T-helper 1 cell (primary cell): ENCODE measurements at places on chromosomes 7 and 10.

- no peak for DNase-seq
Measured at GRCh38 chr10:13375791-13376190, 27.7 kb upstream of the SEPHS1 start.

DNA sequence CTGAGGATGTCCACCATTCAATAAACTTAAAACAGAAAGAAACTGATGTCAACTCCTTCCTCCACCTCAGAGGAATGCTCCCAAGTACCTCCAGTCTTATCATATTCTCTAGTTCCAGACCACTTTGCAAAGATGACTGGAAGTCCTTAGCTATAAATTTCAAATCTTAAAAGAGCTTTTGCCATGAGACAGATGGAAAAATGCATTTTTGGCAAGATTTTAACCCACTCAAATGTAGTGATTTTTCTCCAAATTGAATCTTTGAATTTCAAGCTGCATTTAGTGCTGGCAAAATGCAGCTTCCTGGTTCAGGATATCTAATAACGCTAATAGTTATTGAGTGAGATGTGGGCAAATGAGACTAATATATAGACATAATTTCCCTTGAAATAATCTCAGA lies 33.2 kb downstream of the DGKI start:
- no peak for DNase-seq

DNA sequence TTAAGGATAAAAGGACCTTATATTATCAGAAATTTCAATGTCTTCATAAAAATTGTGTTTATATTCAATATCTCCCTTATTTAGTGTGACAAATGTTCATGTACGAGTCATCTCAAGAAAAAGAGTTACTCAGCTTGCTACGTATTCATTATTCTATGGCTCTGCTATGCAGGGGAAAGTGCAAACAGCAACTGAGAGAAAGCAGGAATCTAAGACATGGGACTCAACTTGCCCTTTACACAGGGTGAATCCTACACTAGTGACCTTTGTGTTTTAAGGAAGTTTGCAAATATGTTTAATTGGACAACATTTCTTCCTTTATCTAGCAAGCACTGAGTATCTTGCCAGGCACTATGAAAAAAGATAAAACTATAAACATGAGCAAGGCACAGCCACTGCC lies 104.7 kb downstream of the NPSR1 start:
- no peak for DNase-seq

DNA sequence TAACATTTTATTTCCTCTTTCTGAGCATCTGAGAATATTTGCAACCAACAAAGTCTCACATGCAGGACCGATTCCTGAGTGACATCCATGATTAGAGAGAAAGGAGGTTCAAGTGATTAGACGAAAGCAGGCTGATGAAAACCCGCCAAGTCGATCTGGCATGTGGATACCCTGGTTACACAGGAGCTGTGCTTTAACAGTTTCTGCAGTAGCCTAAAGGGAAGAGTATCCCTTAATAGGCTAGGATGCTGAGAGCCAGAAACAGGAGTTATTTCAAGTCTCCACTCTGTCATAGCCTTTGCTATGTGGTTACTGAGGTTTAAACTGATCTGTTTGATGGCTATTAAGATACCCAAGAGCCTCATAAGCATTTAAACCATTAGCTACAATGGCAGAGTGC lies 82.5 kb downstream of the PRKCQ start:
- DNase-seq: no peak

GRCh38 chr7:103795787-103796186 lies 193.7 kb downstream of the RELN start:
- no peak for DNase-seq

DNA sequence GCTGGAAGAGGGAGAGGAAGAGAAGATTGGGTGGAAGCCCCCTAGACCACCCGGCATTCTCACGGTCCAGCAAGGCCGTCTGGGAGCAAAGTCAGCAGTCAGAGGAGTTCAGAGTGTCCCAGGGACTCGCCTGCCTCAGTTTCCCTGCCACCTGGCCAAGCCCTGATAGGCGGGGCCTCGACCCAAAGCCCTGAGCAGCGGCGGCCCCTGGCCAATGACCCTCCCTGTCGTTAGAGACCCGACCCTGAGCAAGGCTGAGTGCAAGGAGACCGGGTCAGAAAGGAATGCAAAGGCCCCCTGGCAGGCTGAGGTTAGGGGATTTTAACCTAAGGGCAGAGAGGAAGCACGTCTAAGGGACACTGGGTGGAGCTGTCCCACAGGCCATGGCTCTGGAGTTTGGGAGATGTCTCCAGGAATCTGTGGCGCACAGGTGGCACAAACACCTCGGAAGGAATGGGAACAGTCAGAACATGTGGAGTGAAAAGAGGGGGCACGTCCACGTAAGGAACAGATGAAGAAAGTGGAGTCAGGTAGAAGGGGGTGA lies 196.8 kb upstream of the PDE1C start:
- no peak for DNase-seq

DNA sequence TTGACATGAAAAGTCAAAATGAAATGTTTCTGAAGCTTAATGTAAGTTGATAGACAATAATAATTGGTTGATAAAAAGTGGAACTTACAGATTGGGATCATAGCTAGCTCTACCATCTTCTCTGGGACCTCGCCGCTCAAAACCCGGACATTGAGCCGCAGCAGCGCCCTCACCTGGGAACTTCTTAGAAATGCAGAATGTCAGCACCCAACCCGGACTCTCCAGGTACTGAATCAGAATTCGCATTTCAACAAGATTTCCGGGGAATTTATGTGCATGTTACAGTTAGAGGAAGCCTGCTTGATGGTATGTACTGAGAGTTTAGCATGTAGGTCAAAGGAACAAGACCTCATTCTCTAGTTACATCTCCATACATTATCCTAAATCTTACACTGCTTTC lies 36.7 kb upstream of the ABLIM1 start:
- DNase-seq: peak; percentile 24

- no peak for DNase-seq
Measured at GRCh38 chr7:48052748-48053147, 17.4 kb downstream of the C7orf57 start.

- no peak for DNase-seq
Measured at GRCh38 chr10:44278837-44279324, 106.0 kb downstream of the CXCL12 start.

GRCh38 chr10:285216-285615 lies 150.0 kb downstream of the ZMYND11 start:
- no peak for DNase-seq

- DNase-seq: no peak
Measured at GRCh38 chr7:135232720-135233119, 918 bp upstream of the STRA8 start.

DNA sequence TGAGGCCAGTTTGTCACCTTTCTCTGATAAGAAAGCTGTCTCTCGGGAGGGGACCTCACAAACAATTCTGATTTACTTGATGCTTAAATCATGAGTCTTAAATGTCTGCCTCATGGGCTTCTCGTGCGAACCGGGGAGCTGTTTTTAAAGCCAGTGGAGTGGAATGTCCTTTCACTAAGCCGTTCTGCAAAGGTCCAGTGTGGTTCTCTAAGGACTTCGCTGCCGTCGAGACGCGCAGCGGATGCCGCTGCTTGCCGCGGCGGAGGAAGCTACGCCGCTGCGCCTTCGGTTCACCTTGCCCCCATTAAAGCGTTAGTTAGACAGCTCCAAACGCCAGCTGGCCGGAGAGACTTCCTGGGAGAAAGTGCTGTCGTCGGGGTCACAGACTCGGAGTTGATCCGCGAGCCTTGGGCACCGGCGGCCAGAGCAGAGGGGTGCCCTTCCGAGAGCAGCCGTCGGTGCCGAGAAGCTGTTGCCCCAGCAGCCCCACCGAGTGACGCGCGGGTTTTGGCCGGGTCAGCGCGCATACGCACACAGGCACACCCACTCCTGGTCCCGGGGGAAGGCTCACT lies 1.3 kb upstream of the HMX3 start:
- DNase-seq: no peak

DNA sequence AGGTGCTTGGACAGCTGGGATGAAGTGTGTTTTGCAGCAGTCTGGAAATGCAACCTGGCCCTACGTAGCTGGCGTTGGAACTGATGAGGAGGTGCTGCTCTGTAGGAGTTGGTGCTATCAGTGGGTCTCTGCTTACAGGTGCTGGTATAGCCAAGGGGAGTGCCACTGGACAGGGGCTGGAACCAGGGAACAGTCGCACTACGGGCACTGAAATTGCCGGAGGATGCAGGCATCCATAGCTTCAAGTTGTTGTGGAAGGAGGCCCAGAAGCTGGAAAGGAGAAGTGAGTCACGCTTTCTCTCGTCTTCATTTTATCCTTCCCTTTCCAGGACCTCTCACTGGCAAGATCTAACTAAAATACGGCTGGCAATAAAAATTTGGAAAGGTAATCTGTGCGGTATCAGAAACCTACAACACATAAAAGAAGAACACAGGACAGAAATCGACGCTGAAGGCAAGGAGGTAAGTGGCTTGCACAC lies 25.8 kb downstream of the MACC1 start:
- no peak for DNase-seq

GRCh38 chr7:131338173-131338572 lies 10.5 kb downstream of the MKLN1 start:
- no peak for DNase-seq

DNA sequence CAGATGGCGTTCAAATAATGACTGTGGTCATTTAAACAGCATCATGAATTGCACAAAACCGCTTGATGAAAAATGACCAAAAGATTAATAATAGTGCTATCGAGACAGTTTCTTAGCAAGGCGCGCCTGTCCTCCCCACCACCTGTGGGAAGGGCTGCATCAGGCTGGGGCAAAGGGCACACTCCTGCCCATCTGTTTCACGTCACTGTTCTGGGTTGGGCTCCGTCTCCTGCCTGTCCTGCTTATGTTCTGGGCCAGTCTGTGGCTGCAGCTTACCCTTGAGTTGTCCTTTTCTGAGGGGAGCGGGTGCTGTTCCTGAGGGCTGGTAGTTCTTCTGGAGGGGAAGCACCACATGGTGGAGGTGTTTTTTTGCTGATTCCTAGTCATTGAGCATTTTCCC lies 13.3 kb downstream of the RBM17 start:
- DNase-seq: no peak

- DNase-seq: no peak
Measured at GRCh38 chr7:130444234-130444633, 3.4 kb upstream of the CEP41 start.

- DNase-seq: no peak
Measured at GRCh38 chr7:24466168-24466768, 107.0 kb upstream of the PALS2 start.

GRCh38 chr10:47098964-47099363 lies 187.7 kb downstream of the PTPN20 start:
- DNase-seq: no peak

- no peak for DNase-seq
Measured at GRCh38 chr7:95933618-95934017, 161.3 kb downstream of the DYNC1I1 start.

GRCh38 chr10:102850025-102850518 lies 4.0 kb upstream of the BORCS7 start:
- DNase-seq: no peak

GRCh38 chr7:20350996-20351692 lies 20.4 kb downstream of the ITGB8 start:
- no peak for DNase-seq

- no peak for DNase-seq
Measured at GRCh38 chr7:35286422-35286821, 32.5 kb upstream of the TBX20 start.

- peak; percentile 46 for DNase-seq
Measured at GRCh38 chr7:112550468-112551060, 69.8 kb downstream of the LSMEM1 start.

DNA sequence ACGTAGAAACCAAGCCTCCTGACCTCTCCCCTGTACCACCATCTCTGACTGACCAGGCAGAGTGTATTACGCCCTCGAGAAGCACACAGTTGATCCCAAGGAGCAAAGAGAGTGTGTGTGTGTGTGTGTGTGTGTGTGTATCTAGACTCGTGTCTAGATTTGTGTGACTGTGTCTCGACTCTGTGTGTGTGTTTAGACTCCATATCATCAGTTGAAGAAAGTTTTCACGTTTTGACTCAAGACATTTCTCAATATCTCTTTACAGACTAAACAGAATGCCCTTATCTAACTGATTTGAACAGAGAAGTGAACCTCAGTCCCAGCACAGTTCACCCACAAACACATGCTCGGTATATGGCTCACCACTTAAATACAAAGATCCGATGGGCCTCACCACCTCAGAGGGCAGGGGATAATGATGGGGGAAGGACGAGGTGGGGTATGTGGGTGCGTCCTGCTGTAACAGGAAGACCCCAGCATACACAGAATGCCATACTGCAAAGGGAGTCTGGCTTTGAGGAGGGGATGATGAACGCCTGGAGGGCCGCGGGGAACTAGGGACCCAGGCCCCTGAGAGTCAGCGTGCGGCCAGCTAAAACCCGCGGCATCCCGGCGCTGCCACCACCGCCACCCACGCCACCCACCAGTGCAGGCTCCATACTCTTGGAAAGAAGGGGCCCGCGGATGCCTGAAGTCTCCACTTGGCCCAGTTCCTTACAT lies 780 bp downstream of the ALDH18A1 start:
- DNase-seq: peak; percentile 34

GRCh38 chr10:108434559-108435252 lies 1270.2 kb upstream of the SORCS1 start:
- no peak for DNase-seq

DNA sequence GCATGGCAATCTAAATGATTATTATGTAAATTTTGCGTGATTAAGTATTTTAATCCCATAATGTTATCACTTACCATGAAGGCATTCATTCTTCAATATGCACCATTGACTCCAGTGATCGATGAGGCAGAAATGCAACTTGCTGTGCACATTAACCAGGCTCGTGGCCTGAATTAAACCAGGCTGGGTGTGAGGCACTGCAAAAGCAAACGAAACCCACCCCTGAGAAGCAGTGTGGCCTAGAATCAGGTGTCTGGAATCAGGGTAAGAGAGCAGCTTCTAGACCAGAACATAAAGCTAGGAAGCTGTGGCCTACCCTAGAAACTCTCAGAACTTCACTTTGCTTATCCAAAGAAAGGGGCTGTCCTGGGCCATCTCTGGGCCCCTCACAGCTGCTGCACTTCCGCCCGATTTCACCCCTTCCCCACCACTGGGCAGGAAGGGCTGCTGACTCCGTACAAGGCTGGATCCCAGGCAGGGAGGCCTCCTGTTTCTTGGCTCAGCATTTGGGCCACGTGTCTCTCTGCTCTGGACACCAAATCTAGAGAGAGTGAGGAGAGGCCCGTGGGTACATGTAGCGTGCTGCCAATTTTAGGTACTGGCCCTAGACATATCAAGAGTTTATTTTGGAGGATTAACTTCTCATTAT lies 4.4 kb downstream of the PTPRE start:
- no peak for DNase-seq

GRCh38 chr7:4272141-4272540 lies 410.0 kb upstream of the FOXK1 start:
- DNase-seq: no peak

- no peak for DNase-seq
Measured at GRCh38 chr10:786633-787474, 97.4 kb upstream of the DIP2C start.

GRCh38 chr7:35680403-35681013 lies 14.4 kb downstream of the HERPUD2 start:
- DNase-seq: no peak
